ENCODE measurements at places on chromosomes 16 and 17.
A peak's percentile ranks its signal among the peaks of the same experiment; 100 is the strongest.

DNA sequence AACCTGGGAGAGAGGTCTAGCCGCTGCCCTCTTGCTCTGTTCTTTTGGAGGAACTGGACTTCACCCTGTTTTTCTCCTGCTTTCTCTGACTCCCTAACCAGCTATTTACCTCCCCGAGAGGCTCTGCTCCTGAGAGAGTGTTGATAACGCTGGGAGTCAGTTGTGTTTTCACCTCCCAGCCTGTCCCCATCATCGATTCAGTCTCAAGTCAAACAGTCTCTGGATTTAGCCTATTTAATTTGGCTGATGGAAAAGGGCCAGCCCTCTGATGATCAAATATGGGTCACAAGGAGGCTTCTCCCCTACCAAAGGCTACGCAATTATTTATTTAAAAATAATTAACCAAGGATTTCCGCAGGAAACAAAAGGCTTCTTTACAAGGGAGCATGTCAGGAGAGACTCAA is 31.8 kb downstream of the HNF1B start:
- no peak overlapping the region for H3K27ac ChIP-seq
- H3K36me3 ChIP-seq, result no peaks in the 10 kb centered on the region
- DNase-seq, result no peak
- H3K4me1 ChIP-seq, result peaks cover 19% of the 10 kb centered on the region
- H3K27me3 ChIP-seq, result peaks cover 31% of the 10 kb centered on the region
- H3K4me3 ChIP-seq, result no peak overlapping the region

- H3K27me3 ChIP-seq, result no peaks in the 10 kb centered on the region
- H3K36me3 ChIP-seq, result peaks cover 8% of the 10 kb centered on the region
- peak overlapping the region; percentile 91 for H3K4me3 ChIP-seq
- DNase-seq, result peak; percentile 19
These were observed 652 bp downstream of the VPS35L start for GRCh38 chr16:19555938-19556771.

DNA sequence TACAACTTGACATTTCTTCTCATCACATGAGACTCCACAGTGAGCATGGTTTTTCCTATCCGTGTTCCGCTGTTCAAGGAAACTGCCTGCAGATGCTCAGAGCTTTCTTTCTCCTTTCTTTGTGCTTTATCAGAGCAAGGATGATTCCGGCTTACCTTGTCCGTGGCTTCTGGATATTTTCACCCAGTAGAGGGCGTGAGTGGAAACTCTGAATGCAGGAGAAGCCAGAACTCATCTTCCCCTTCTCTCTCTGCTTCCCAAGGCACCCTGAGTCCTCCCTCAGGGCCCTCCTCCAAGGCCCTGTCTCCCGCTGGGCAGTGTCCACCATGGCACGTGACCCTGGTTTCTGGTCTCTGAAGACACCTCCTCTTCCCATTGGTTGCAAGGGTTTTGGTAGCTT is 721.1 kb upstream of the RBFOX1 start:
- no peaks in the 10 kb centered on the region for H3K36me3 ChIP-seq
- no peaks in the 10 kb centered on the region for H3K27me3 ChIP-seq
- no peaks in the 10 kb centered on the region for H3K4me1 ChIP-seq
- H3K4me3 ChIP-seq, result no peak overlapping the region
- no peak for DNase-seq

GRCh38 chr17:76925441-76925891 is 57.3 kb downstream of the MGAT5B start:
- H3K4me3 ChIP-seq, result no peak overlapping the region
- H3K36me3 ChIP-seq, result no peaks in the 10 kb centered on the region
- H3K27ac ChIP-seq, result no peak overlapping the region
- H3K27me3 ChIP-seq, result peaks cover 4% of the 10 kb centered on the region

GRCh38 chr17:33803686-33804085 is 451.4 kb upstream of the CCL2 start:
- DNase-seq, result no peak
- no peaks in the 10 kb centered on the region for H3K4me1 ChIP-seq
- no peak overlapping the region for H3K4me3 ChIP-seq
- H3K27me3 ChIP-seq, result peaks cover 11% of the 10 kb centered on the region
- no peak overlapping the region for H3K27ac ChIP-seq

DNA sequence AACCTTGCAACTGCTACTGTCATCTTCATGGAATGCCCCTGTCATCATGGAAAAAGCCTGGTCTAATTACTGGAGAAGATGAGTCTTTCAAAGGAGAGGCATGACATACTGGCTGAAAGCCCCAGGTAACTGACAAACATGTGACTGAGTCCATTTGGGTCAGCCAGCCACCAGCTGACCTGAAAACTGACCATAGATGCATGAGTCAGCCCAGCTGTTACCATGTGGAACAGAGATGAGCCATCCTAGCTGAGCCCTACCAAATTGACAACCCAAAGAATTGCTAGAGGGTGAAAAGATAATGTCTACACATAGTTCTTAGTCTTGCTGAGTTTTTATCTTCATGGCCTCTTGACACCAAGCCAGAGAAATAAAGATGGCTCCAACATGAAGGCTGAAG is 311.8 kb downstream of the UTP18 start:
- no peaks in the 10 kb centered on the region for H3K36me3 ChIP-seq
- no peaks in the 10 kb centered on the region for H3K4me1 ChIP-seq
- no peaks in the 10 kb centered on the region for H3K27me3 ChIP-seq
